ENCODE measurements at places on chromosomes 16 and 17.

DNA sequence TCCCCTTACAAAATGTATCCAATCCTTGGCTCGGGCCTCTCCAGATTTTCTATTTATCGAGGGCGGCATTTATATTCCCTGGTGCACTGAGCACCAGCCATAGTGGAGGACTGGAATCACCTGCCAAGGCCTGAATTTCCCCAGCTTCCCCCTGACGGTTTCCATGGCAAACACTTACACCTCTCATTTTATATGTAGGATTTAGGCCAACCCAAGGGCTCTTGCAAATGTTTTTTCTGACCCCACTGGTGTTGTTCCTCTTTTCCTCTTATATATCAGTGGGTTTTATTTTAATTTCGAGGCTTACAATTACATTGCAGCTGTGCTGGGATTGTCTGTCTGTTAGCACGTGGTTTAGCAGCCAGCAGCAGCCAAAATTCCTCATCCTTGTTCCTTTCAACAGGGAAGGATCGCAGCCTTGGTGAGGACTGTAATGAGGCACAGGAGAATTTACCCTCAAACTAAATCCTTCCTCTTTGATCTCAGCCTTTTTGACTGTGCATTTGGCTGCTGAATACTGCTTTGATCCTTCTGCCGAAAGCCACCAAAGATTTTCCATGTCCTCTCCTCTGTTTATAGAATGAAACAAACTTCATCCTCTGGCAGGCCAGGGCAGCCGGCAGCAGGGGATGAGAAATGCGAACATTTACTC lies 26.5 kb upstream of the CES5A start:
- DNase-seq = peak; percentile 38

DNA sequence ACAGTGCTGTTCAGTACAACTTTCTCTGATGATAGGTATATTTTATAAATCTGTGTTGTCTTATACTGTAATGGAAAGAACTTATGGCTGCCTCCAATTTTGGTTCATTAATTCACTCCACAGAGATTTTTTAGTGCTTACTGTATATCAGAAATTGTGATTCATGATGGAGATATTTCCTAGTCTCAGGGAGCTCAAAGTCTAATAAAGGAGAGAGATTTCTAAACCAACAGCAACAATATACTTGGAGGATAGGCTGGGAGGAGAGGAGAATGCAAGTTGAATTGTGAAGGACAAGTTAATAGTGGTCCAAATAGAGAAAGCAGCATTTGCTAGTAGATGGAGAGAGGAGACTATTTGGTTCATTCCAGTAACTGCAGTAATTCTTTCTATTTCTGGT lies 63.5 kb downstream of the TANC2 start:
- DNase-seq = no peak

DNA sequence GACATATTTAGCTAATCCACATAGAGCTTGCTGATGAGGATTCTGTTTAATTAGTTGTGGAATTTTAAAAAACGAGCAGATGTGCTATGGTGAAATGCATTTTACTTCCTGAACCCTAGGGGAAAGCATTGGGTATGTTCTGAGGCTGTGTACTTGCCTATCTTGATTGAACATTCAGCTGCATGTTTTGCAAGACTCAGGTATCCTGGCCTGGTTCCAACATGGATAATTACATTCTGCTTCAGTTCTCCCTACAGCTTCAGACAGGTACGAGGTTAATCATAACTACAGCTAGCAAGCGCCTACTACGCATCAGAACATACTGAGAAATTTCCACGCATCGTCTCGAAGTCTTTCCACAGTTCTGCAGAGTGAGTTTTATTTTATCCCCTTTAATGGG lies 77.0 kb downstream of the HS3ST2 start:
- DNase-seq = no peak

DNA sequence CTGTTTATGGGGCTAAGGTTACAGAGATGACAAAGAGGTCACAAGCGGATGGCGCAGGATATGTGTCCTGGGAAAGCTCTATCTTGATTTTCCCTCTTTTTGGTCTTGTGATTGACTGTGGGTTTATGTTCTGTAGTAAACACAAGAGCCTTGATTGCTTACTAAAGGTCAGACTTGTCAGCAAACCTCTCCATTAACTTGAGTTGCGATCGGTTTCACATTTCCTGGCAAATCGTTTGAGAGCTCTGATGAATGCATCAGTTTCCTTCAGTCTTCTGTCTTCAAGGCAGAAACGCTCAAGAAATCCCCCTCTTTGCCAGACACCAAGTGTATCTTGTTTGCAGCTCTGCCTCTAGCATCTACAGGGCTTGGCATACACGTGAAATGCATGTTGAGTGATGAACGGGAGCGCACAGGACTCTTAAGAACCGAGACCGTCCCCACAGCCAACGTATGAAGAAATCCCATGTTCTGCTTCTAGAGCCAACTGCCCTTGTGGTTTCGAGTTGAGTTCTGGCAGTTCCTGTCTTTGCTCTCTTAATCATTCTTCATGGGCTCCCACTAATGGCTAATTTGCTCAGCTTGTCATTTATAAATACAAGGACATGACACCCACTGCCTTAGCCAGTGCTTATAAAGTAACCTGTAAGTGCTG lies 143.3 kb downstream of the PITPNC1 start:
- no peak for DNase-seq

- no peak for DNase-seq
Measured at GRCh38 chr16:67156143-67156844, 3.4 kb downstream of the TRADD start.

DNA sequence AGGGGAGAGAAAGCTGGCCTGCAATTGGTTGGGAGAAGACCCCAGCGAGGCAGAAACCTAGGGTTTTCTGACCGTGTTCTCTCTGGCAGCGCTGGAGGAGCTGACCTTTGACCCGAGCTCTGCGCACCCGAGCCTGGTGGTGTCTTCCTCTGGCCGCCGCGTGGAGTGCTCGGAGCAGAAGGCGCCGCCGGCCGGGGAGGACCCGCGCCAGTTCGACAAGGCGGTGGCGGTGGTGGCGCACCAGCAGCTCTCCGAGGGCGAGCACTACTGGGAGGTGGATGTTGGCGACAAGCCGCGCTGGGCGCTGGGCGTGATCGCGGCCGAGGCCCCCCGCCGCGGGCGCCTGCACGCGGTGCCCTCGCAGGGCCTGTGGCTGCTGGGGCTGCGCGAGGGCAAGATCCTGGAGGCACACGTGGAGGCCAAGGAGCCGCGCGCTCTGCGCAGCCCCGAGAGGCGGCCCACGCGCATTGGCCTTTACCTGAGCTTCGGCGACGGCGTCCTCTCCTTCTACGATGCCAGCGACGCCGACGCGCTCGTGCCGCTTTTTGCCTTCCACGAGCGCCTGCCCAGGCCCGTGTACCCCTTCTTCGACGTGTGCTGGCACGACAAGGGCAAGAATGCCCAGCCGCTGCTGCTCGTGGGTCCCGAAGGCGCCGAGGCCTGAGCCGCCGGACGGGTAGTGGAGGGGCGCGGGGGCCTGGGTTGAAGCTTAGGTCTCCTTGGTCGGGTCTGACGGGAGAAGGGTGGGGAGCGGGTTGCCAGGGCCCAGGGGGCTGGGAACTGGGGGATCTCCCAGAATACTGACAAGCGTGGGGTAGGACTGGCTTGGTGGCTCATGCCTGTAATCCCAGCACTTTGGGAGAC lies 7.4 kb upstream of the PYDC1 start:
- no peak for DNase-seq

DNA sequence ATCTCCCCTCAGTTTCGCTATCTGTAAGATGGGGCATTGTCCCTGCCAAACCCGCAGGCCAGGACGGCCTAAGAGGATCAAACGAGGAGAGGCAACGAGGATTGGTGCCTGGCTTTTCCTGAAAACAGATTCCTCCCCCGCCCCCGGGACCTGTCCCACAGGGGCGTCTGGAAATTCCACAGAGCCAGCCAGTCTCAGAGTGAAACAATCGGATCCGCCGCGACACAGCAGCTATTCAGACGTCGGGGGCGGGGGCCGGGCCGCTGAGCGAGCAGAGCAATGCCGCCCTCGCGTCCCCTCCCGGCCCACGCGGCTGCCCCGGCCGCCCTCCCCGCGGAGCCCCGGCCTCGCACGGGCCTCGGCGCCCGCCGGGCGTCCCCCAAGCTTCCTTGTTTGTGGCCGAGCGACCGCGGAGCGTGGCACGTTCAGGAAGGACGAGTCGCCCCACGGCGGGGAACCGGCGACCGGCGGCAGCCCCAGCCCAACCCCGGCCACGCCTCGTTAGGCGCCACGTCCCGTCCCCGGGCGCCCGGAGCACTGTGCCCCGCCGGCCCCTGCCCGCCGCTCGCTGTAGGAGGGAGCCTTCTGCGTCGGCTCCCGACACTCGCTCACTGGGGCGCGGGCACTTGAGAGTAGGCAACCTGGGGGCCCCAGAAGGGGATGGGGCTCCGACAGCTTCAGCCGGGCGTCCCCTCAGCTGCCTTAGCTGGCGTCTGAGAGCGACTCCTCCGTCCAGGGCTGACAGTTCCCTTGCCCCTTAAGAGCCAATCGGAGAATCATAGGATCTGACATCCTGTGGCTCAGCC lies 29.6 kb upstream of the PHOSPHO1 start:
- DNase-seq = peak; percentile 86

GRCh38 chr16:30112197-30113030 lies 923 bp downstream of the GDPD3 start:
- no peak for DNase-seq

DNA sequence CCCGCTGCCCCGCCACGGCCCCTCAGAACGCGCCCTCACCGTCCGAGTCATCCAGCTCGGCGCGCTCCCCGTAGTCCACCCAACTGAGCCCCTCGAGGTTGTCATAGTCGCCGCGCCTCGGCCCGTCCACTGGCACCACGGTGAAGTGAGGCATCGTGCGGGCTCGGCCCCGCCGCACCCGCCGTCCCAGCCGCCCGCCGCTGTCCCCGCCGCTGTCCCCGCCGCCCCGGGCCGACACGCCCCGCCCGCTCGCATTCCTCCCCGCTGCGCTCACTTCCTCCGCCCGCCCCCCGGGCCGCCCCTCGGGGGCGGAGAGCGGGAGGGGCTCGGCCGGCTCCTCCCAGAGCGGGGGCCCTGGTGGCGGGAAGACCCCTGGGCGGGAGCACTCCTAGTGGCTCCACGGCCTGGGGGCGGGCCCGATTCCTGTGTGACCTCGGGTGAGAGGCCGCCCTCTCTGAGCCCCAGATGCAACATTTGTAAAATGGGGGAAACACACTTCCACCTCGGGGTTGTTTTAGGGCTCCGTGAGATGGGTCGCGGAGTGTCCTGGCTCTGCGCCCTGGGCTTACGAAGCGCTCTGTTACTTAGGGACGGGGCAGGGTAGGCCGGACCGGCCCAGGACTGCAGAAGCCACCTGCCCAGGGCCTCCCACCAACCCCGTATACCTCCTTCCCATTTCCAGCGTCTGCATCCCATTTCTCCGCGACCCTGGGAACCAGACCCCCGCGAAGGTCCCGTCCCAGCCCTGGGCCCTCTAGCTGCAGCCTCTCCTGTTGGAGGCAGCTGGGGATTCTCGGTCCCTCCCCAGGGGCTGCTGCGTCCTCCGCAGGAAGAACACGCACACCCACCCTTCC lies at the start of gene SLC12A4:
Gene SLC12A4 (minus strand): TSS at position 238 of the 854 bp plus-strand sequence. CDS start 84 bp downstream, at position 154.
- peak; percentile 92 for DNase-seq

Measured in osteocyte (in vitro differentiated cells).